Glutamatergic neuron (in vitro differentiated cells): ENCODE measurements at places on chromosomes 12 and 14.

DNA sequence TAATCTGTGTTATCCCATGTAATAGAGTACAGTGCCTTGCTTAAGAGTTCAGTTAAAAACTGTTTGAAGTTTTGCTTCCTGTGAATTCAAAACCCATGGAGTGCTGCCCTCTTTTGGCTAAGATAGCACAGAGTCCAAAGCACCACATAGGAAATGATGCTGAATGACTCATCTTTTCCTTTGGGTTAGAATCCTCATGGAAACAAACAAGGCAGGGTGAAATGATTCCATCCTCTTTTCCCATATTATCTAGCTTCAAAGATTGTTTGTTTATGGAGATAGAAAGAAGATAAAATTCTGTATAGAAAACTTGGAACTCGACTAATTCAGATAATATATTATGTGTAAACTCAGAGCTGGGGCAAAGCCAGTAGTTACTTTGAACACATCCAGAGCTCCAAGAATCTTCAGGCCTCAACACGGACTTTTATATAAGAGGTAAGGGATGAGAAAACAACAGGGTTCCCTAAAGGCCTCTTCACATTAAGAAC lies 87.4 kb downstream of the OTOGL start:
- H3K4me3 ChIP-seq = no peak overlapping the region
- no peaks in the 10 kb centered on the region for H3K36me3 ChIP-seq
- peaks cover 8% of the 10 kb centered on the region for H3K4me1 ChIP-seq
- DNase-seq = no peak
- no peak overlapping the region for H3K27ac ChIP-seq
- no peaks in the 10 kb centered on the region for H3K27me3 ChIP-seq

DNA sequence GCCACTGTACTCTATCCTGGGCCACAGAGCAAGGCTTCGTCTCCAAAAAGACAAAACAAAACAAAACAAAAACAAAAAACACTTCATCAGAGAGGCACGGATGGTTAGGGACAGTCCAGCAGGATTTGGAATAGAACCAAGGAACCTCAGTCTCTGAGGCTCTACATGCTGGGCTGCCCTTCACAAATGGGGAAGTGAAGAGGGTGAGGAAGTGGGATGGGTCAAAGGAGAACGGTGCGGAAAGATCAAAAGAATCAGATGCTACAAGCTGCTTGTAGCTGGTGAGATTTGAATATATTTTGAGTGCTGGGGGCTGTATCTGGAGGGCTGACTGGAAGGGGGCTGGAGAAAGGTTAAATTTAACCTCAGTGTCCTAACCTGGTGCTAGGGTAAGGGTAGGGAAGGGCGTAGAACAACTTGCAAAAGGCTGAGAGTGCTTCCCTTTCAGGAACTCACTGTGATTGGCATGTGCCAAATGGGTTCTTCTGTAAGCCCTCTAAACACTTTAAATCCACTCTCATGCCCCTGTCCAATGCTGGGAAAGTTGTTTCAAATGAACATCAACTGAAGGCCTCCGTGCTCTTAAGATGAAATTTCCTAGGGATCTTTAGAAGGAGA lies 4.6 kb downstream of the FOXJ2 start:
- H3K36me3 ChIP-seq = no peaks in the 10 kb centered on the region
- H3K4me1 ChIP-seq = peaks cover 19% of the 10 kb centered on the region
- H3K4me3 ChIP-seq = no peak overlapping the region
- no peak overlapping the region for H3K27ac ChIP-seq
- peaks cover 2% of the 10 kb centered on the region for H3K27me3 ChIP-seq

- peaks cover 29% of the 10 kb centered on the region for H3K4me1 ChIP-seq
- H3K27me3 ChIP-seq = peaks cover 9% of the 10 kb centered on the region
- peak overlapping the region; percentile 62 for H3K27ac ChIP-seq
- no peak overlapping the region for H3K4me3 ChIP-seq
- DNase-seq = no peak
- H3K36me3 ChIP-seq = no peaks in the 10 kb centered on the region
Measured at GRCh38 chr14:103684871-103685270, 30.4 kb downstream of the XRCC3 start.

GRCh38 chr12:66270613-66271012 lies 31.7 kb upstream of the HELB start:
- H3K4me1 ChIP-seq = no peaks in the 10 kb centered on the region
- no peak for DNase-seq
- H3K36me3 ChIP-seq = no peaks in the 10 kb centered on the region
- H3K27ac ChIP-seq = no peak overlapping the region

- H3K4me3 ChIP-seq = no peak overlapping the region
- H3K36me3 ChIP-seq = no peaks in the 10 kb centered on the region
- H3K4me1 ChIP-seq = no peaks in the 10 kb centered on the region
Measured at GRCh38 chr14:79599239-79599638, 612.1 kb downstream of the DIO2 start.

DNA sequence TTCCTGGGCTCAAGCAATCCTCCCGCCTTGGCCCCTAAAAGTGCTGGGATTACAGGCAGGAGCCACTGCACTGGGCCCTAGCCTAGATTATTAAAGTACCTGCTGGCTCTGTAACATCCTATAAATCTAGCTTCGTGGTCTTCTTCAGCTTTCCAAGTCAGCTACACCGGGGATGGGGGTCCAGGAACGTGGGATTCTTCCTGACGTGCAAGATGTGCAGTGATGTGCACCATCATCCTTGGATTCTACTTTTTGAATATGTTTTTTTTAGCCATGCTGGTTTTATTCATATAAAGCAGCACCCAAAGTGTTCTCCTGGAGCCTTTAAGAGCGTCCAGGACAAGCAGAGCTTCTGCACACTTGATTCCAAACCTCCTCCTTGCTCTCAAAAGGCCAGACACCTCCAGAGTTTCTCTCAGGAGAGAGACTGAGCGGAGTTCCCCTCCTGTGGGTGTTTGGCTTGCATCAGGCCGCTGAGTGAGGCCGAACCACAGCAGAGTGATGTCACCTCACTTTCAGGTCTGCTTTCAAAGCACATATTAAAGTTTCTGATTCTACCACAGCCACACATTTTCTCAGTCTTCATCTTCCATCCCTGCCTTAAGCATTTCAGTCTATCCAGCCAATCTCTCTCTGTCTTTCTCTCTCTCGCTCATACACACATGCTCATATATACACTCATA lies 33.4 kb downstream of the VCPKMT start:
- H3K4me3 ChIP-seq = no peak overlapping the region
- H3K36me3 ChIP-seq = no peaks in the 10 kb centered on the region
- H3K27me3 ChIP-seq = peaks cover 3% of the 10 kb centered on the region
- DNase-seq = no peak
- H3K4me1 ChIP-seq = peaks cover 21% of the 10 kb centered on the region

DNA sequence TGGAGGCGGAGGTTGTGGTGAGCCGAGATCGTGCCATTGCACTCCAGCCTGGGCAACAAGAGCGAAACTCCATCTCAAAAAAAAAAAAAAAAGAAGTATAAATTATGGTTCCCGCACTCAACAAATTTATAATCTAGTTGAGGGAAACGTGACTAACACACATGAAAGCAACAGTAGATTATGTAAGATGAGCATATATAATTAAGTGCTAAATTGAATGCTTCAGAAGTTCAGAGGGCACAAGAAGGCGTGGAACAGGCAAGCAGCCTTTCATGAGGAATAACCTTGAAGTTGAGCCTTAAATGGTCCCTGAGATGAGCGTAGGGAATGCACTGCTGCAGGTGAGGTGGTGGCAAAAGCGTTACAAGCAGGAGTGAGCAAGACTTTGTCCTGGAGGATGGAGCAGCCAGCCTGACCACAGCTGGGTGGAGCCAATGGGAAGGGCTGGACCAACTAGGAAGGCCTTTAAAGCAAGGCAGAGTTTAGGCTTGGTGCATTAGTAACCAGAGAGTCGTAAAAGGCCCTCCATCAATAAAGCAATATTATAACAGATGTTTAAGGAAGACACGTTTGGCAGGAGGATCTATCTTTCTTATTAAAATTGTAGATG lies 30.6 kb upstream of the TUBA1A start:
- no peaks in the 10 kb centered on the region for H3K27me3 ChIP-seq
- H3K27ac ChIP-seq = no peak overlapping the region
- peaks cover 19% of the 10 kb centered on the region for H3K4me1 ChIP-seq

DNA sequence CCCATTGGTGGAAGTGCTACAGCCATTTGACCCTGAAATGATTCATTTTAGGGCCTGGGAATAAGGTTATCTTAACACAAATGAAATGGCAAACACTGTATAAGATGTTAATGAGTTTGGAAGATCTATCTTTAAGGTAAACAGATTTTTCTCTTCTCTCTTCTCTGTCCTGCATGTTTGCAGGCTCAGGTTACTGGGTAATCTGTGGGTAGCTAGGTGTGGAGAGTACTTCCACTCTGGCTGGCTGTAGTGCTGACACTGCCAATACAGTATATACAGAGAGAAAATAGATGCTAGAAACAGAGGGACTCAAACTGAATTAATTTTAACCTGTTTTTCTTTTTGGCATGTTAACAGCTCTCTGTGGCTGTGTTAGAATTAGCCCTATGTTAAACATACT lies 84.6 kb downstream of the SLC38A6 start:
- peaks cover 14% of the 10 kb centered on the region for H3K4me1 ChIP-seq
- DNase-seq = no peak
- no peaks in the 10 kb centered on the region for H3K27me3 ChIP-seq
- H3K36me3 ChIP-seq = peaks cover 12% of the 10 kb centered on the region
- H3K27ac ChIP-seq = no peak overlapping the region

DNA sequence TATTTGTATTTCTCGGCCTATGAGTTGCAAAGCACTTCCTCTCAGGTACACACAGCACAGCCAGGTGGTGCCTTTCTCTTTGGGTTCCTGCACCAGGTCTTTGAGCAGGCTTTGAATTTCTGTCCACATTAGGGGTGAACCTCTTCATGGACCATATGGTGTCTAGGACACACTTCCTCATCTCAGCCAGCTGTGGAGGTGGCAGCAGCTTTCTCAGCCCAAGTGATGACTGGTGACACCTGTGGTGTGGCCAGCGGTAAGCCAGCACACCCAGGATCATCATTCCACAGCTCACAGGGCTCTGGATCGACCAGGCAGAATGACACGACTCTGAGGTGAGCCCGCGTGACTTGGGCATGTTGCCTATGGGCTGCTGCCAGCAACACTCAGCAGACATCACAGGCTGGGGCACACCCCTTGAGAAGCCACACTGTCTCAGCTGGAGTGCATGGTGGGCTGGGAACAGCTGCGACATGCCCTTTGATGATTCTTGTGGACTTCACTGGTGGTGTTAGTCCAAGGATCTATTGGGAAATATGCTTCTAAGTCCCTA lies 36.8 kb downstream of the SLC5A8 start:
- DNase-seq = no peak
- H3K4me1 ChIP-seq = no peaks in the 10 kb centered on the region
- peaks cover 6% of the 10 kb centered on the region for H3K27me3 ChIP-seq

DNA sequence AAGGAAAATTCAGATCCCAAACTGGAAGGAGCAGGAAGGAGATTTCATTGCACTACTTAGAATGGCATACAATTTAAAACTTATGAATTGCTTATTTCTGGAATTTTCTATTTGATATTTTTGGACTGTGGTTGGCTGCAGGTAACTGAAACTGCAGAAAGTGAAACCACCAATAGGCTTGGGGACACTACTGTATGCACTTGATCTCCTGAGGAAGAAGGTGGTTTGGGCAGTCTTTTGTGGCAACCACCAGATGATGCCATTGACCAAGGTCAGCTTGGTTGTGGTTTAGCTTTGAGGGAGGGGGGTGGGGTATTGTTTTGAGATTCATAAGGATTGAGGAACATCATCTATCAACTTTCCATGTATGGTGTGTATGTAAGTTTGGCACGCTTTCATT lies 209.5 kb upstream of the STXBP6 start:
- DNase-seq = no peak
- peaks cover 2% of the 10 kb centered on the region for H3K27me3 ChIP-seq
- no peaks in the 10 kb centered on the region for H3K36me3 ChIP-seq
- H3K27ac ChIP-seq = no peak overlapping the region

DNA sequence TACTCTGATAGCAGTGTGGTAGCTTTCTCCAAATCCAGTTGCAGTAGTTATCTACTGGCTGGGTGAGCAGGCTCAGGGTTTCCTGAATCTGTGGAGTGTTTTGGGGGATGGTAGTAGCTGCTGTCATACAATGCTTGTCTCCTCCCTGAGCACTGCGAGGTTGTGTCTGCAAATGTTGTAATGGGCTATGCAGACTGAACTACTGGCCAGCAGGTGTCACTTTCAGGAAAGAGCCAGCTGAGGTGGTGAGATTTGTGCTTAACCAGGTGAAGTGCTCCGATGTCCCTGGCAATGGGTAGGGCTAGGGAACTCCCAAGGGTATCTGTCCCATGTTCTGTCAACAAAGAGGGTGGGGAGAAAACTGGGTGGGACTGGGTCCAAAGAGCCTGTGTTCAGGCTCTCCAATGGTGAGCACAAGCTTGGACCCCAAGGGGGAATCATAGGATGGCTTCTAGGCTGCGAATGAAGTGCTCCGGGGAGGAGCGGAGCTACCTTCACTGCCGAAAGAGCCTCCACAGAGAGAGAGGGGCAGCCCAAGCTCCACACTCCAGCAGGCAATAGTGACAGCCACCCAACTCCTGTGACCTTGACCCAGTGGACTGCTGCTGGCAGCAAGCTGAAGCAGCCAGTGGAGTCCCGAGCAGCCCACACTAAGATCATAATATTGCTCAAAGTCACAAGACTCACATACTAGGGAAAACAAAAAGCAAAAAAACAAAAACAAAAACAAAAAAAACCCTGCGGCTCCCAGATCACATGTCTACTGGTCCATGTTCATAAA lies 1324.0 kb upstream of the USP15 start:
- no peaks in the 10 kb centered on the region for H3K27me3 ChIP-seq
- H3K27ac ChIP-seq = no peak overlapping the region
- H3K4me1 ChIP-seq = no peaks in the 10 kb centered on the region
- DNase-seq = no peak
- peaks cover 7% of the 10 kb centered on the region for H3K36me3 ChIP-seq
- H3K4me3 ChIP-seq = no peak overlapping the region

DNA sequence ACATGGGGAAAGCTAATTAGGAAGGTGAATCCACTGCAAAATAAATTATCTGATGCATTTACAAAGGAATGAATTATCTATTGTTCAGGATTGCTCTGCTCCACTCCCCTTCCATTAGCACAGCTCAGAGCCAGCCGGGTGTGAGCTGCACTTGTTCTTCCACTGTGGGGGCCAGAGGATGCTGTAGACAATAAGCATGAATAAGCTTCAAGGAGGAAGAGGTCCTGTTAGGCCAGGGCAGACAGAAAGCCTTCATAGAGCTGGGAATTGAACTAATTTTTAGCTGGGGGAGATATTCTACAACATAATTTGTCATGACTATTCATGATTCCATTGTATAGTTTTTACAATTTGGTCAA lies 137.6 kb upstream of the MAX start:
- peaks cover 2% of the 10 kb centered on the region for H3K27me3 ChIP-seq
- H3K36me3 ChIP-seq = no peaks in the 10 kb centered on the region
- no peak overlapping the region for H3K4me3 ChIP-seq
